Anterior cingulate cortex (tissue), 58 donors: ENCODE measurements at places on chromosomes 3 and 15.

GRCh38 chr3:150243466-150243865 is 164.6 kb upstream of the TSC22D2 start:
- DNase-seq, result no peak

DNA sequence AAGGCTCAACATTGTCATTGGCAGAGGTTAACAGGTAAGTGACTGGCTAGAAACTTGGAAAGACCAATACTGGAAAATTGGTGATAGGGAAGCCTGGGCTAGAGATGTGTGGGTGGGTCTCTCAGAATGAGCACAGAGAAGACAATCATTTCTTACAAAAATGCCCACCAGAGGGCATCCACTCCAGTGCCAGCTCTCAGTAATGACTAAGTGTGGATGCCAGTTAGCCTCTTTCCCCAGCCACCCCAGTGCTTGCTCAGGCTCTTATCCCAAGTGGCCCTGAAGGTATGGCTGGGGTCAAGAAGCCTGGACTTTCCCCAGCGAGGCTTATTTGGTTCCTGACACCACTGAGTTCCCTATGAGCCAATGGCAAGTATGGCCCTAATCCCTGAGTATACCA is 115.9 kb upstream of the ST8SIA2 start:
- DNase-seq, result no peak

DNA sequence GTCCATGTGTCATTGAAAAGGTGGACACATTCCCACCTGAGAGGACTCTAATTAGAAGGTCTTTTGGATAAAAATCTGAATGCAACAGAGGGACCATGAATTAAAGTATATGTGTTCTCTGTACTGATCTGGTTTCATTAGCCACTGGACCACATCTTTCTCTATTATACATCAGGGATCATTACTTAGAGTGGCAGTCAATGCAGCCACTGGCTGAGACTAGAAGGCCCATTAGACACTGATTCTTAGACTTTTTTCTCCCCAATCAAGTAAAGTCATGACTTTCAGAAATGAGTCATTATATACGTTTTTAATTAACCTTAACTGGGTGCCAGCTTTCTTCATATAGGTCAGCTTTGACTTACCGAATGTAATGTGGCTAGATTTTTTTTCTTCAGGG is 550.8 kb upstream of the CFAP20DC start:
- no peak for DNase-seq

DNA sequence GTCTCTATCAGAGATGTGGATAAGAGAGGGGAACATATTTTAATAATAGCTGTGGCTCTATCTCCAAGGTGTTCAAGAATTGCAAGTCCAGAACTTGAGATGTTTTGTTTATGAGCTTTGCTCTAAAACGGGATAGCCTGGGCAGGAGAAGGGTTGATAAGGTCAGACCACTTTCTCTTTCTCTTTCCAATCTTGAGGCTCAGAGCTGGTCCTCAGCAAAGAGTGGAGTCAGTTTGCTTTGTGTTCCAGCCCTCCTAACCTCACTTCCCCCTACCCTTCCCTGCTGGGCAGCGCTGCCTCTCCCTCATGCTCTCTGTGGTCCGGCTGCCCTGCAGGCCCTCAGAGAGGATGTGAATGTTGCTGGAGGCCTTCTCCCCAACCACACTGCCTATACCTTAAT is 13.8 kb downstream of the KLHL6 start:
- DNase-seq, result no peak

DNA sequence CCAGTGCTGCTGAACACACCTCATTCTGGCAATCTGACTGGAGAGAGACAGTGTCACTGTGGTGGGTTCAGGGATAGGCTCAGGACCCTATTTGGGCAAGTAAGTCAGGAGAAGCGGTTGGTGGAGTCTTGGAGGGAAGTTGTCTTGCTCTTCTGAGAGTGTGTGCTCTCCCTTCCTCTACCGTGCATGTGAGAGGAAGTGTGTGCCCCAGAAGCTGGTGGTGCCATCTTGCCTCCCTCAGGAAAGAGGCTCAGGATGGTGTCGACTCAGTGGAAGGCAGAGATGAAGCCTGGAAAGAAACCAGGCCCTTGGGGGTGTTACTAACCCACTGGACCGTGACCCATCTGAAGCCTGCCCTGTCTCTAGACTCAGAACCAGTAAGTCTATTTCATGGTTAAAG is 6.8 kb upstream of the RARRES1 start:
- DNase-seq, result no peak

DNA sequence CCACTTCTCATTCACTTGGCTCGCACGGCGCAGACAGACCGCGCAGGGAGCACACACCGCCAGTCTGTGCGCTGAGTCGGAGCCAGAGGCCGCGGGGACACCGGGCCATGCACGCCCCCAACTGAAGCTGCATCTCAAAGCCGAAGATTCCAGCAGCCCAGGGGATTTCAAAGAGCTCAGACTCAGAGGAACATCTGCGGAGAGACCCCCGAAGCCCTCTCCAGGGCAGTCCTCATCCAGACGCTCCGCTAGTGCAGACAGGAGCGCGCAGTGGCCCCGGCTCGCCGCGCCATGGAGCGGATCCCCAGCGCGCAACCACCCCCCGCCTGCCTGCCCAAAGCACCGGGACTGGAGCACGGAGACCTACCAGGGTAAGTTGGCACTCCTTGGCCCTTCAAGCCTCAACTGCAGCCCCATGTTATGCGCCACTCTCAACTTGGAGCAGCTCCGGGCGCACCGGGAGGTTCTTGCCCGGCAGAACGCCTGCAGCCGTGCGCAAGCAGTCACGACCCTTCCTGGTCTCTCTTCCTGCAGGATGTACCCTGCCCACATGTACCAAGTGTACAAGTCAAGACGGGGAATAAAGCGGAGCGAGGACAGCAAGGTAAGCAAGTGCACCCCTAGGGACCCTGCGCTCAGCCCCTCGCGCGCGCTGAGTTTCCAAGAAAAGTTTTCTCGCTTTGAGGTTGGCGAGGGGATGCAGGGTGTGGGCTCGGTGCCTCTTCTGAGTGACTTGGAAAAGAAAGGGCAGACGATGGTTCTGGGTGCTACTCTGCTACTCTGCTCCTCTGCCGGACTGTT is at the start of gene BHLHE40:
TSS of gene BHLHE40 (plus strand) at position 10 of the 801 bp plus-strand sequence. CDS start at position 292, 282 bp downstream.
- DNase-seq, result no peak

DNA sequence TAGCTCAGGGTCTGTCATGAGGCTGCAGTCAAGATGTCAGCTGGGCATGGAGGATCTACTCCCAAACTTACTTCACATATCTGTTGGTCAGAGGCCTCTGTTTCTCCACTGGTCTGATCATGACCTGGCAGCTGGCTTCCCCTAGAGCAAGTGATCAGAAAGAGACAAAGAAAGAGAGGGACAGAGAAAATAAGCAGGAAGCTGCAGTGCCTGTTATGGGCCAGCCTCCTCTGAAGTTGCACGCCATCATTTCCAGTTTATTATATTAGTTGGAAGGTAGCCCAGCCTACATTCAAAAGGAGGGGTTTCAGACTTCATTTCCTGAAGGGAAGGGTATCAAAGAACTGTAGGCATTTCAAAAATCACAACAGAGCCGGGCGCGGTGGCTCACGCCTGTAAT is 5.0 kb upstream of the RPP25 start:
- DNase-seq, result no peak

- no peak for DNase-seq
These were observed 81.4 kb upstream of the CHD2 start for GRCh38 chr15:92818651-92819277.

DNA sequence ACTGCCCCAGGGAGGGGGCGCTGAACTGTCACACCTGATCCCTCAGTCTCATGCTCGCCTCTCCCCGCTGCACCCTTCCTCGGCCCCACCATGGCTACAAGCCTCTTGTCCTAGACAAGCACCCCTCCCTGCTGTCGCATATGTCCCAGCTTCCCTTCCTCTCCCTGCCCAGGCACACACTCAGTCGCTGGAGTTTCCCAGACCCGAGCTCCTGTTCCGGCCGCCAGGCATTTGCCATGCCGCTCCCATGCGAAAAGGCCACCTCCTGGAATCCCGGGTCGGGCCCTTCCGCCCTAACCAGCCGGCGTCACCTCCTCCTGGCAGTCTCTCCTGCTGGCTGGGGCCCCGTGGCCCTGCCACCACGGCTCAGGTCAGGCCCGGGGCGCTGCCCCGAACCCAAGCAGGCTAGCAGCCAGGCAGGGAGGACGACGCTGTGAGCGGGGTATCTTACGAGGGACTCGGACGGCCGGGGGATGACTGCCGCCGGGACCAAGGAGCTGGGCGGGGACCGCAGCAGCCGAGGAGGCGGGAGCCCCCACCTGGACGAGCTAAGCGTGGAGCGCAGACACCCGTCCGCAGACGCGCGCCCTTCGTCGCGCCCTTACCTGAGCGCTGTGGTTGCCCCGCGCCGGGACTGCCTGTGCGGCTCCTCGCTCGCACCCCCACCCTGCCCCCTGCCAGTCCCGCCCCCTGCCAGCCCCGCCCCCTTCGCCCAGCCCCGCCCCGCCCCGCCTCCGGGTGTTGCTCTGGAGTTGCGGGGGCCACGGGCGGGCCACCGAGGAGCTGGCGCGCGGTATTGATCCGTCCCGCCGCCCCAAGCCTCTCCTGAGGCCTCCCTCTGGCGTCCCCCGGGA is at the start of gene ALS2CL:
TSS of gene ALS2CL (minus strand) at position 642 of the 854 bp plus-strand sequence. CDS start 4,239 bp downstream, outside the sequence.
- no peak for DNase-seq

DNA sequence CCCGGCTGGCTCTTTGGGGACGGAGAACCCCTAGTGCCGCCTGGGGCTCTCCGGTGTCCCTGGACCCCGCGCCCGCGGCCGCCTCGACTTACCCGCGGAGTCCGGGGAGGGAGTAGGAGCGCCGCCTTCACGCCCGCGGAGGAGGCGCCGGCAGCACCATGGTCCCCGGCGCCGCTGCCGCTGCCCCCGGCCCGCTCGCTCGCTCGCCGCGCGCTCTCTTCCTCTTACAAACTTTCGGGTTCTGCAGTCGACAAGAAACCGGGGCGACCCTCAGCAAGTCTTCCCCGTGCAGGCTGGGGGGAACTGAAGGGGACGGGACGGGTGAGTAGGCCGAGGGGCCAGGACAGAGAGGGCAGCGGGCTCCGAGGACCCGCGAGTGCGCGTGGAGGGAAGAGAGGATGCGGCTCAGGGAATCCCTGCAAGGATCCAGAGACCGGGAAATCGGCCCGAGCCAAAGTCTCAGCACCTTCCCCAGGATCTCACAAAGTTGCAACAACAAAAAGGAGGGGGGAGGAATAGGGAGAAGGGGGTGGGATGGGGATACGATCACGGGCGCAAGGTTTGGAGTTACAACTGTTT is 2.0 kb downstream of the FOXP1 start:
- DNase-seq, result peak; percentile 24

- no peak for DNase-seq
These were observed 27.6 kb downstream of the EAF1 start for GRCh38 chr3:15454965-15455364.

DNA sequence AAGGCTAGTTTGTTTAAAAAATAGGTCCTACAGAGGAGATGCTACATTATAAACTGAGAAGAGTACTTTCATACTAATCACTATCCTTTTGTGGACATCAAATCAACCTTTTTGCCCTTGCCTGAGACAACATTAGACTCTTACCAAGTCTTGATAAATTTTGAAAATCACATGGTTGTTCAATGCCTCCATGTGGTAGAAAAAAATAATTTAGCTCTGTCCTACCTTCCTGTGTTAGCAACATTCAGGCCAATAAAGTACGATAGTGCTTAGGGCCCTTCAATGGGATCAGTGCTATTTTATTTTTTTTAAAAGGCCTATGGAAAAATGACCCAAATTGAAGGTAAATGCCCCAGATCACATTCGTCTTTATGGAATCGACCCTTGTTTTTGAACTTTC is 5.0 kb upstream of the UBE2E1 start:
- DNase-seq, result no peak

DNA sequence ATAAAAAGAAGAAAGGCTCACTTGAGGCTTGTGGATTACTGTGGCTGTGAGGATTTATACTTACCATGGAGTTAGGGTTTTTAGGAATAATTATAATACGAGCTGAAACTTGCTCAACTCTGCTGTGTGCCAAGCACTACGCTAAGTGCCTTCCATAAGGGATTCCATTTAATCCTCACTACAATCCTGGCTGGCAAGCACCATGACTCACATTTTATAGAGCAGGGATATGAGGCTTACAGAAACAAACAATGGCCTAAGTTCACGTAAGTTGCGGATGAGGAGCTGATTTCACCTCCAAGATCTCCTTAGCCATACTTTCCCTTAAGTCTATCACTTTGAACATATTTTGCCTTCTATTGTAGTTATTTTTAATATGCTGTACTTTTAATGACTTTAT is 43.9 kb upstream of the ARL8B start:
- no peak for DNase-seq

DNA sequence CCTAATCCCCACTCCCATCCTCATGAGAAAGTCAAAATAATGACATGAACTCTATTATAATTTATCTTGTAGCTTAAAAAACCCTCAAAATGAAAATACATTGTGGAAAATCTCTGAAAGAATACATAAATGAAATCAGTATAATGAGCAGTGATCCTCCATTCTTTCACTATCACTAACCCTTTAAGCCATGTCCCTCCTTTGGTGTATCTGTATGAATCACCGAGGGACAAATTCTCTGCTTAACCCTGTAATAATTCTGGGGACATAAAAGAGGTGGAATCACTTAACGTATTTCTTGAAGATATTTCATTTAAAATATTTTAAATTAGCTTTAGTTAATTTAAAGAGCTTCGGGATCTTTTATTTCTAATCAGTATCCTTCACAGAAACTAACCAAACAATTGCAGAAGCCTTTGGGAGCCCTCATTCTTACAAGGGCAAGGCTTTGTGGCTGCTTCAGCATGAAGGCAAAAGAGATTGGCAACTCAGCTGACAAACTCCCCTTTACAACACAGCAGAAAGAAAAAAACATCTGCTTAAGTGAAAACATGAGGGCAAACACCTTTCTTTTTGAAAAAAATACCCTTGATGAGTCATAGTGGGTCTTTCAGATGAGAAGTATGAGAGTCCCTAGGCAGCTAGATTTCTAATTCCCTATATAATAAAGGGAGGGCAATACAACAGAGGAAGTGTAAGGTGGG is 44.0 kb upstream of the ALCAM start:
- no peak for DNase-seq

- no peak for DNase-seq
These were observed 712.1 kb downstream of the MECOM start for GRCh38 chr3:168951368-168951767.

DNA sequence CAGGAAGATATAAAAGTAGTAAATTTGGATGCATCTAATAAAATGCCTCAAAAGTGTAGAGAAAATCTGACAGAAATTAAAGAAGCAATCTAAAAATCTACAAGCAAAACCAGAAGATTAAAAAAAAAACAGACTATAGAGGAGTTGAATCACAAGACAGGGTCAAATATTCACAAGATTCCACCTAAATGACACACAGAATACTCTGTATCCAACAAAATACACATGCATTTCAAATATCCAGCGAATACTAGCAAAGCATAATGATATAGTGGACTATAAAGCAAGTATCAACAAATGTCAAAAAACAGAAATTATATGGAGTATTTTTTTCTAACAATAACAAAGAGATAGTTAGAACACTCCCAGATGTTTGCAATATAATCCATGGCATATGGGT is 20.5 kb upstream of the ACTC1 start:
- DNase-seq, result no peak

- no peak for DNase-seq
These were observed 239.3 kb downstream of the SLC9A9 start for GRCh38 chr3:143608966-143609365.

DNA sequence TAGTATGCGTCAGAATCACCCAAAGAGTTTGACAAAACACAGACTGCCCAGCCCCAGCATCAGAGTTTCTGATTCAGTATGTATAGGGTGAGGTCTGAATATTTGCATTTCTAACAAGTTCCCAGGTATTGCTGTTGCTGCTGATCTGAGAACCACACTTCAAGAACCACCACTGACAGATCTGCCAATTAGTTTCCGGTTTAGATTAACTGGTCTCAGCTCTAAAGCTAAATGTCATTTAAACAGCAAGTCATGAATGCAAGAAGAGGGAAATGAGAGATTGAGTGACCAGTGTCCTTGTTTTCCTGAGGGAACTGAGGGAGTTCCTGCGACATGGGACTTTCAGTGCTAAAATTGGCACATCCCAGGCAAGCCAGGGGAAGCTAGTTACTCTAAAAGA is 305.0 kb downstream of the ZNF385D start:
- no peak for DNase-seq
